Right renal pelvis (tissue), 4 donors: ENCODE measurements at places on chromosomes 6 and 20.

- no peak for DNase-seq
Measured at GRCh38 chr20:51636123-51636522, 93.6 kb upstream of the NFATC2 start.

GRCh38 chr6:28712982-28713381 is 187.3 kb downstream of the GPX5 start:
- no peak for DNase-seq

DNA sequence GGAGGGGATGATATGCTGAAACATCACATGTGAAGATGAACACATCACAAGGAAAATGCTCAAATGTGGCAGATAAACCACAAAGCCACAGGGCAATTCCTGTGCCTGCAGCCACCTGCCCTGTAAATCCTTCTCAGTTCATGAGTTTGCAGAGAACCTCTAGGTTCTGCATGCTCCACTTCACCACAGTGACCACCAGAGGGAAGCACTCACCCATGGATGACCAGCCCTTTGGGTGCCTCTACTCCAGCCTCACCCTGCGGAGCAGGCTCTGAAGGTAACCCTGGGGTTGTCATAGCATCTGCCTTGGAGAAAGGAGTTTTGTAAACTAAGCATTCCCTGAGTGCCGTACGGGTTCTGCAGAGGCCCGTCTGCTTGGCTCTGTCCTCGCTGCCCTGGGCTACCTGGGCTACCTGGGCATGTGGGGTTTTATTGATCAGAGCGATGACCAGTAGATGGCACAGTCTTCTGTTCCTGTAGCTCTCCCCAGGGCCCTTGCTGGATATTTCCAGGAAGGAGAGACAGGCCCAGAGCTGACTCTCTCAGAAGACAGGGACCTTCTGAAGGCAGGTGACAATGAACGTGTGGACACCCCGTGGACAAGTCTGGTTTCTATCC is 31.7 kb upstream of the CST1 start:
- DNase-seq = no peak

- DNase-seq = no peak
Measured at GRCh38 chr6:133699741-133700385, 189.1 kb upstream of the TCF21 start.

DNA sequence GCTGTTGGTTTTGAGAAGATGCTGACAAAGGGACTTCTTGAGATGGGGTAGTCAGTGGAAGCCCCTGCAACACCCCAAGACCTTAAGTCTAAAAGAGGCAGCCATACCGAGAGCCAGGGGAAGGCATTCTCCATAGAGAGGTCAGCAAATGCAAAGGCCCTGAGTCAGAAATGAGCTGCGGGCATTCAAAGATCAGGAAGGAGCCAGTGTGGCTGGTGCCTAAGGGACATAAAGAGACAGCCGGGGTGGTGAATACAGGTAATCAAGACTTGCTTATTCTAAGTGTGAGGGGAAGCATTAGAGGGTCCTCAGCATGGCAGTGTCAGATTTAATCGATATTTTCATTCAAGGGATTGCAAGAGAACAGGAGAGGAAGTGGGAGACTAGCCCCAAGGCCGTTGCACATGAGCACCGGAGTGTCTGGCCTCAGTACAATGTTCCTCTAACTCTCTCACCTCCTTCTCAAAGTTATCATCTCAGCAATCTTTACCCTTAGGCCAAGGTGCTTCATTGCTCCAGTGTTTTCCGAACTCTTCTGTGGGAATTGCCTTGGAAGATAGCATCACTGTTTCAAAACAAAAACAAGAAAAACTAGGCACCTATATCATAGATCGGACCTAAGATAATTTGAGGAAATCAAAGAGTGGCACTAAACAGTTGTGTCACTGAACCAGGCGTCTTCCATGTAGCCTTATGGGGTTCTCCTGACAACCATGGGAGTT is 173.2 kb downstream of the DOK5 start:
- DNase-seq = no peak
